ENCODE measurements at places on chromosomes 12 and 14. TPM values are rescaled to one million over a fixed set of nuclear protein-coding genes. Genes with fewer than 3 reads are reported as not detected.
A peak's percentile ranks its signal among the peaks of the same experiment; 100 is the strongest.

GRCh38 chr12:125324861-125325490 is 259.7 kb downstream of the AACS start:
- peaks cover 32% of the 10 kb centered on the region for H3K4me1 ChIP-seq
- H3K4me3 ChIP-seq = no peak overlapping the region
- DNase-seq = peak; percentile 30
- H3K27me3 ChIP-seq = no peaks in the 10 kb centered on the region

DNA sequence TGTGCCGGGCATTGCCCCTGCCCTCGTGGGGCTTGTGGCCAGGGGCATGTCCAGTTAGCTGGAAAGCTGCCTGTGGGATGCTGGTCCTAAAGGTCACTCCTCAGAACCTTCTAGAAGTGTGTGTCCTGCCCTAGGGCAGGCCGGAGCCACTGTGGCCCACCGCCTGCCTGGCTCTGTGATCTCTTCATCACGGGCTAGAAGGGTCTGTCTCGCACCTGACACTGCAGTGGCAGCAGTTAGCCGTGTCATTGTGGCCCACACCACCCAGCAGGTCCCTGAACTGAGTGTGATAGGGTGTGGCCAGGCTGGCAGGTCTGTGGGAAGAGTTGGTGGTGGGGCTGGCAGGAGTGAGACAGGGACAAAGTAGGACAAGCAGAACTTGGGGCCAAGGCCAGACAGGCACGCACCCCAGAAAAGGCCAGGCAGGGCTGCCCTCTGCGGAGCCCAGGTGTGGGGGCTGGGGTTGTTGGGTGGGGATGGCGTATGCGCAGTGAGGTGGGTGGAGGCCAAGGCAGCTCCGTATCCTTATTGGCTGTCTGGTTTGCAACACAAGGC is 41.2 kb downstream of the ADGRD1 start:
- H3K27me3 ChIP-seq = no peaks in the 10 kb centered on the region
- no peaks in the 10 kb centered on the region for H3K4me1 ChIP-seq
- H3K4me3 ChIP-seq = no peak overlapping the region
- no peak for DNase-seq
- H3K36me3 ChIP-seq = 0 out of 2 replicates have a peak, but pooled peaks cover 3% of the 10 kb centered on the region
- no peak overlapping the region for H3K27ac ChIP-seq

- no peaks in the 10 kb centered on the region for H3K36me3 ChIP-seq
- H3K27ac ChIP-seq = no peak overlapping the region
- no peak overlapping the region for H3K4me3 ChIP-seq
- no peak for DNase-seq
These were observed 483.9 kb downstream of the ZFP36L1 start for GRCh38 chr14:68308726-68309520.

DNA sequence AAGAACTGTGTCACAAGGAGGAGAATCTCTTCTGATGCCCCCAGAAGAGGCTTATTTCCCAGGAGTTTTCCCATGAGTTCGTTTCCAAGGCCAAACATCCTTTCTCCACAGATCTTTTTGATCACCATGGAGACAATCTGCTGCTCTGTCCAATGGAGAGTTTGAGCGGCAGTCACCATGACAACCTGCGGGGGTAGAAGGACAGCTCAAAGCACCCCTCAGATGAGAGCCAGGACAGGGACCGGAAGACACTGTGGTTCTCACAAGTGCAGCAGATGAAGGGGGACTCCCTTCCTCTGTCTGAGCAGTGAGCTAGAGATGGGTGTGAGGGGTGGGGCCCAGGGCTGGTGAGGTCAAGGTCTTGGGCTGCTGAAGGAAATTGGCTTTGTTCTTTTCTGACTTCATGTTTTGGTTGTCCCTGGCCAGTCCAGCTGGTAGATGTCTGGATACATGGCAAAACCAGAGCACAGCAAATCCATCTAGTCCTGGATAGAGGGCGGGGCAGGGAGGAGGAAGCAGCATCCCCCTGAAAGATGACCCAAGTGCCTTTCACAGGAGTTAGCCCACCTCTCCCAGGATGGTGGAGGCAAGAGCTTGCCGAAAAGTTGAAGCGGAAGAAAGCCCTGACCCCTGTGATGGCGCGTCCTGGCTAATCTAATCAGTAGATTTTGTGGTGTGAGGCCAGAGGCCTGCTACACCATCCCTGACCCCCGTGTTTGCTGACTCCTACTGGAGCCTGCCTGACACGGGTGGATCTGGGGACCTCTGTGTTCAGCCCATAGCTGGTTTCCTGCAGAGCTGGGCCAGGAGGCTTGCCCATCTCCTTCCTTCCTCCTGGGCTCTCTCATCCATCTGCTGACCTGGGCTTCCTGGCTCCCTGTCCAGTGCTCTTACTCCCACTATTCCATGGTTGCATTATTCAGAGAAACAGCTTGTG is 24.4 kb downstream of the DHRS2 start:
- H3K36me3 ChIP-seq = no peaks in the 10 kb centered on the region
- no peak overlapping the region for H3K27ac ChIP-seq
- DNase-seq = no peak
- no peaks in the 10 kb centered on the region for H3K4me1 ChIP-seq
- no peak overlapping the region for H3K4me3 ChIP-seq

CYP27B1 gene
- 2.7 TPM for total RNA-seq

STYK1 gene
- 1.8 TPM for total RNA-seq

GRCh38 chr12:26608706-26609105 is 224.3 kb downstream of the ITPR2 start:
- no peaks in the 10 kb centered on the region for H3K36me3 ChIP-seq
- H3K27ac ChIP-seq = no peak overlapping the region
- no peaks in the 10 kb centered on the region for H3K27me3 ChIP-seq
- no peak overlapping the region for H3K4me3 ChIP-seq
- no peaks in the 10 kb centered on the region for H3K4me1 ChIP-seq
- no peak for DNase-seq

- peaks cover 36% of the 10 kb centered on the region for H3K27me3 ChIP-seq
- H3K36me3 ChIP-seq = no peaks in the 10 kb centered on the region
- peaks cover 11% of the 10 kb centered on the region for H3K4me1 ChIP-seq
These were observed 15.8 kb downstream of the KRT18 start for GRCh38 chr12:52964556-52965336.

DNA sequence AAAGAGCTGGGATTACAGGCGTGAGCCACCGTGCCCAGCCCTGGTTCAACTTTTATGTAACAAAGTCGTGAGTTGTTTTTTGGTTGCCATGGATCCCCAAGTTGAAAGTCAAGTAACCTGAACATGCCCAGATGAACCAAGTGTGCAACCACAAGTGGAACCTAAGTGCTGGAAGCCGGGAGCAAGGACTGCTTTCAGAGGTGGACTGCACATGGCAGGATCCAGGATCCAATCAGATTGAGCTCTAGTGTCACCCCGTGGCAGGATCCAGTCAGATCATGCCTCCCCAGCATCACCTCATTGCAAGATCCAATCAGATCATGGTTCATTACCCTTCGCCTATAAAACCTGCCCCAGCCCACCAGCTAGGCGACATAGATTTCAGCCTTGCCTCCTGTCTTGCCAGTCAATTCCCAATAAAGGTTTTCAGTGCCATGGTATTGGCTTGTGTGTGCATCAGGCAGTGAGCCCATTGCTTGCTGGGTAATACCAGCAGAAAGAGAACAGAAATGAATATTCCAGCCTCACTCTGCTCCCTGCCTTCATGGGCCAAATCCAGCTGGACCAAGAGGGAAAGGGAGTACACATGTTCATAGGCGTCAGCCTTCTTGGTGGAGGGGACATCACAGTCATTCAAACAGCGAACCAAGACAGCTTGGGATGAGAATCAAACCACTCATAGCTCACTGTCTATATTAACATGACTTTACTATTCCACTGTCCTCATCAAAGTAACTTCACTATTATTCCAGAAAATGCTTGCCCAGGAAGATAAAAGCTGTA is 43.6 kb upstream of the VASH1 start:
- no peaks in the 10 kb centered on the region for H3K36me3 ChIP-seq
- H3K4me3 ChIP-seq = no peak overlapping the region
- H3K4me1 ChIP-seq = 0 out of 2 replicates have a peak, but pooled peaks cover 5% of the 10 kb centered on the region

AKAP3 gene
- 1.9 TPM for total RNA-seq

GRCh38 chr12:118373616-118374015 is 909 bp upstream of the TAOK3 start:
- no peak for DNase-seq
- no peaks in the 10 kb centered on the region for H3K36me3 ChIP-seq
- H3K27ac ChIP-seq = peak overlapping the region; percentile 85
- H3K4me3 ChIP-seq = peak overlapping the region; percentile 95
- peaks cover 27% of the 10 kb centered on the region for H3K4me1 ChIP-seq
- H3K27me3 ChIP-seq = peaks cover 22% of the 10 kb centered on the region

DNA sequence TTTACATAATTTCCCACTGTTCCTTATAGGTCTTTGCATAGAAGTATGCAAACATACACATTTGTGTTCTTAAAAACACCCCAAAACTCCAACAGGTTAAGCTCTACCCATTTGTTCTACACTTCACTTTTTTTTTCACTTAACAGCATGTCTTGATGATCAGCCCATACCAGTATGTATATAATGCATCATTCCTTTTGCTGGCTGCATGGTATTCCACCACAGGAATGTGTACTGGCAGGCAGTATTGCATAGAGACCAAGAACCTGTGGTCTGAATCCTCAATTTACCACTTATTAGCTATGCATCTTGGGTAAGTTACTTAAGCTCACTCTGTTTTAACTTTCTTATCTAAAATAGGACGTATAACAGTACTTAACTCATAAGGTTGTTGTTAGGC is 65.5 kb downstream of the SAMD4A start:
- no peak overlapping the region for H3K4me3 ChIP-seq
- H3K27ac ChIP-seq = no peak overlapping the region
- no peak for DNase-seq

RND1 gene
- 10.4 TPM for total RNA-seq

DNA sequence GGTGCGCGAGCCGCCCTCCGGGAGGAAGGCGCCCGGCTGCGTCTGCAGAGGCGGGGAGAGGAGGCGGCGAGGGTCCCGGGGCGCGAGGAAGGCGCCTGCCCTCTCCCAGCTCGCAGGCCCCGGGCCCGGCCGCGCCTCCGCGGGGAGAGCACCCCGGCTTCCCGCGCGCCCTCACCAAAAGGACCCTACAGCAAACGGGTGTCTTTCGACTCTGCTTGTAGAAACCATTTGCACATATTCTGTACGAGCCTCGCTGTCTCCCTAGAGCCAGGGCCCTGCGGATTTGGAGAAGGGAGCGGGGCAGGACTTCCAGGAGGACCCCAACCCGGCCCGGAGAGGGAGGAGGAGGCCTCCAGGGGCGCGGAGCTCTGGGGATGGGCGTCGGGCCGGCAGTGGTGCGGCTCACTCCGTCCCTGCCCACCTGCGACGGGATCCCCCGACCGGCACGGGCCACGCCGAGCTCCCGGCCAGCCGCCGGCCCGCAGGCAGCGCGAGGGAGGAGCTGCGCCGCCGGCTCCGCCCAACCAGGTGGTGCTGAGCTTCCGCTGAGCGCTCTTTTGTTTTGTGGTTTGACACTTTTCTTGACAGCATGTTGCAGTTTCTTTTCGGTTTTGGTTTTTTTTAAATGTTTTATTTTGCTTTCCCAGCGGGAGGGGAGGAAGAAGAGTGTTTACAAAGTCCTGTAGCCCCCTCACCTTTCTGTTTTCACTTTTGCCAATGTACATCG is 103.3 kb upstream of the FKBP4 start:
- H3K36me3 ChIP-seq = no peaks in the 10 kb centered on the region
- H3K4me3 ChIP-seq = peak overlapping the region; percentile 80
- peaks cover 9% of the 10 kb centered on the region for H3K27me3 ChIP-seq
- H3K4me1 ChIP-seq = peaks cover 19% of the 10 kb centered on the region
- H3K27ac ChIP-seq = peak overlapping the region; percentile 51
